ENCODE measurements at places on chromosomes 3 and 15.

- no peak for DNase-seq
Observed at GRCh38 chr3:11660242-11660641, 16.5 kb upstream of the VGLL4 start.

DNA sequence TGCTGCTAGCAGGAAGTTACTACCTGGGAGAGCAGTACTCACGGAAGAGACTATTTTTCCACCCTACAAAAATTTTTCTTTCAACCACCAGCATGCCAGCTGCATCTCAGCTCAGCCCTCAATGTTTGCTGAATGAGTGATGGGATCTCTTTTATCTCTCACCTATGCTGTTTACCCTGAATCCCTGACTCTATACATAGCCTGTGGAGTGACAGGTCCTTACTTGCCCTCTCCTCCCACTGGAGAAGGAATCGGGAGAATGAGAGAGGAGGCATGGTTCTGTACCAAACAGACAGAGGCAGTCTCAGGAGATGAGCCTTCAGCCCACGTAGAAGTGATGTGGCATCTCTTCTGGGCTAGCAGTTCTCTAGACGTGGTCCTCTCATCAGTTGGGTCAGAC is 6.7 kb upstream of the DGKG start:
- no peak for DNase-seq

DNA sequence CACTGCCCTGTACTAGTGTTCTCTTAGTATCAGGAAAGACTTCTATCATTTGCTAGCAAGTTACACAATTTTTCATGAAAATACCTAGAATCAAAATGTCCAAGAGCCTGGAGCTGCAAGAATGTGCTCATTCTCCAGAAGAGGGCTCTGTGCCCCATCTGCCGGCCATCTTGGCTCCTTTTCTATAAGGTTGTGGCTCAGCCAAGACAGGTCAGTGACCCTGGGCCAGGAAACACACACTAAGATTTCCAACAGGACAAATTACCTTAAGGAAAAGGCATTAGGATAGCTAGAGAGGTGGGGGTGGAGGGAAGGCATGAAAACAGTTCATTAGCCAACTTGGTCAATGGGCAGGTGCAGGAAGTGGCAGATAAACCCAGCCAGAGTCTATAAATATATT is 20.7 kb downstream of the TIMP4 start:
- DNase-seq, result no peak

DNA sequence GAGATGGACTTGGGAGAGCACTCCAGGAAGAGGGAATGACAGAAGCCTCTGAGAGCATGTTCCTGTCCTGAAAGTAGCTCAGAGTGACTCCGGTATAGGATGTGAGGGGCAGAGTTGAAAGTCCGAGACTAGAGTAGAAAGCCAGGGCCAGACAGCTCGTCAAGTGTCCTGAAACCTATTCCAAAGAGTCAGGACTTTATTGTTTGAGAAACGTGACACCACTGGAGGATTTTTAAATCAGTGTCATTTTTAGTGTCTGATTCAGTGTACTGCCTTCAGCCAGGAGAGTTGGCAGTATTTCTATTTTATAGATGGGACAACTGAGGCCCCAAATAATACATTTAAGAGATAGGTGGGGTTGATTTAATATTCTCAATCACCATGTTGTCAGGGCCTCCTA is 1.6 kb upstream of the RBMS3 start:
- no peak for DNase-seq

GRCh38 chr3:9229325-9229724 is 20.1 kb downstream of the SRGAP3 start:
- no peak for DNase-seq

DNA sequence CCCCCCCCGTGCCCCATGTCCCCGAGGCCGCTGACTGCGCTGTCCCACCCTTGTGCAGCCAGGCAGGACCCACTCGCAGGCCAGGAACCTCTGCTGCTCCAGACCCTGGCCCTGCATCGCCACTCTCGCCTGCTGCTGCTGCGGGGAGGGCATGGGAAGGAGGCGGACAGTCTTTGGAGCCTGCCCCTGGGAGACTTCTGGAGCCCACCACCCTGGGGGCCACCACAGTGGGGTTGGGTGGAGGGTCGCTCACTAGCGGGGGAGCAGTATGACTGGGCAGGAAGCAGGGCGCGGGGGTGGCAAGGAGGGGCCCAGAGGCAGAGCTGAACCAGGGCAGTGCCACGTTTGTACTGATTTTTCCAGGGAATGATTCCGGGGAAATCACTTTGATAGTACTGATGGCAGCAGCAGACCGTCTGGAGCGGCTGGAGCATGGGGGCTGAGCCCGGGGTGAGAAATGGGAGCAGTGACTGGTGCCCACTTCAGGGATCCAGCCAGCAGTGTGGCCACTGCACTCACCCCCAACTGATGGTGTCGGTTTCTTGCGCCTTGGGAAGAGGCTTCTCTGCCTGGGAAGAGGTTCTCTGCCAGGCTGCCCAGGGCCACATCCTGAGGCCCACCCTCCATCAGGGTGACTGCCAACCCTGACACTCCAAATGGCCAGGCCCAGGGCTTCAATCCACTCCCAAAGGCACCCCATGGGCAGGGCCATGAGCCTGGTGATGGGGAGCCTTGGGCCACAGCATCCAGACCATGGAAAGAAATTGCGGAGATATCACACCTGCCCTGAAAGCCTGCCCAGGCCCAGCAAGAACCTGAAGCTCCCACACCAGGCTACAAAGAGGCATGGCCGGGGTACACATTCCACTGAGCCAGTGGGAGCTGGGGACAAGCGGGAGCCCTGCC is 53.7 kb downstream of the LSAMP start:
- no peak for DNase-seq

DNA sequence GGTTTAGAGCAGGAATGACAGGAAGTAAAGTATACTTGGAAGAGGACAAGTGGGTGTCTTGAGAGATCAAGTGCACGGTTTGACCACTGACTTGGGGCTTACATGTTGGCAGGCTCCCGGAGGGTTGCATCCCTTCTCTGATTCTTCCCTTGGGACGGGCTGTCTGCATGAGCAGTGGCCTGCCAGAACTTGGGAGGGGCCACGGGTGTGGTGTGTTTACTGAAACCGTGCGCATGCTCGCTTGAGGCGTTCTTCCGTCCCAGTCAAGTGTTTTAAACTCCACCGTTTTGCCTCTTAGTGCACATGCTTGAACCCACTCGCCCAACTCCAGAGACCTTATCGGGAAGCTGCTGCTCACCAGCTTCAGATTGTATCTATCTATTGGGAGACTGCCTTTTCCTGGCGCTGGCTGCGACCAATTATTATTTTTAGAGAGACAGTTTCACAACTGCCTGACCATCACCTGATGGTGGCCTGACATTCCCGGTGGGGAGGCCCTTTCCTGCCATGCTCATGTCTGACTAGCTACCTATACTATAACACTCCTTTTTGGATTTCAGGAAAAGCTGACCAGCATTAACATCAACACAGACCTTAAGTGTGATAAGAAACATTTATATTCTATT is 14.9 kb upstream of the C3orf22 start:
- DNase-seq, result no peak

- DNase-seq, result no peak
Observed at GRCh38 chr15:36958606-36959005, 141.7 kb downstream of the MEIS2 start.

- DNase-seq, result no peak
Observed at GRCh38 chr3:55367384-55367783, 119.7 kb downstream of the WNT5A start.

DNA sequence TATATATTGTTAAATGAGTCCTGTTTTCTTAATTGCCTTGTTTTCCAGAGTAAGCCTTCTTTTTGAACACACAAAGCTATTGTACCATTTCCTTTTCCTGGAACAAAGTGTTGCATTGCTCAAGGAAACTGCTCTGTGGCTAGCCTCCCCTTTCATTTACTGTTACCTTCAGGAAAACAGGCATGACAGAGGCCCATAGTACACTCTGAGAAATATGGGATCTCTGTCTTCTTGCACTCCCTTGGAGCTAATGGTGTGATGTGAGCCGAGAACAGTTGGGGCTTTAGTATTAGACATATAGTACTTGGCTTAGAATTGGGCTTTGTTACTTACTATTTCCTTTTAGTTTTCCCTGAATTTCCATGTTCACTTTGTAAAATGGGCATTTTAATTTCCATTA is 193.7 kb downstream of the GHSR start:
- DNase-seq, result no peak

- peak; percentile 19 for DNase-seq
Observed at GRCh38 chr3:132255041-132255745, 62.0 kb upstream of the ACP3 start.

DNA sequence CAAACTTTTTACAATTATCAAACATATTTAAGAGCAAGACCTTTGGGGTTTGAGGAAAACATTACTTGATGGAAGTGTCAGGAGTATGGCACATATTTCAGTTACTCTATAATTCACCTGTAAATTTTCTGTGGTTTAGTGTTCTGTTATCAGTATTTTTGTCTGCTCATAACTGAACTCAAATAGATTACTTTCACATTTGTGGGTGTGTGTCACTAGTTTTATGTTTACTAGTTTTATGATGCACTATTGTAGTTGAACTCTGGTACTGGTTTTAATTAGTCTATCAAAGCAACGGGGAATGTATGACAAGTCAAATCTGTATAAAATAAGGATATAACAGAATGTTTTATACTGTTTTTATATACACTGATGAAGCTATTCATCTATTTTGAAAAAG is 27.2 kb downstream of the OXSM start:
- no peak for DNase-seq

DNA sequence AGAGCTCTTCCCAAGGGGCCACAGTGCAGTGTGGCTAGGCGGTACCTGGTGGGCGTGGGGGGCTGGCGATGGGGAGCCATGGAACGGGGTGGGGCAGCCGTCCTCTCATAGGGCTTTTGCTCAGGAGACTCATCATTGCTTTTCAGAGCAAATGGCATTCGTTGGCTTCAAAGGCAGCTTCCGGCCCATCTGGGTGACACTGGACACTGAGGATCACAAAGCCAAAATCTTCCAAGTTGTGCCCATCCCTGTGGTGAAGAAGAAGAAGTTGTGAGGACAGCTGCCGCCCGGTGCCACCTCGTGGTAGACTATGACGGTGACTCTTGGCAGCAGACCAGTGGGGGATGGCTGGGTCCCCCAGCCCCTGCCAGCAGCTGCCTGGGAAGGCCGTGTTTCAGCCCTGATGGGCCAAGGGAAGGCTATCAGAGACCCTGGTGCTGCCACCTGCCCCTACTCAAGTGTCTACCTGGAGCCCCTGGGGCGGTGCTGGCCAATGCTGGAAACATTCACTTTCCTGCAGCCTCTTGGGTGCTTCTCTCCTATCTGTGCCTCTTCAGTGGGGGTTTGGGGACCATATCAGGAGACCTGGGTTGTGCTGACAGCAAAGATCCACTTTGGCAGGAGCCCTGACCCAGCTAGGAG is 40.8 kb downstream of the MESD start:
- no peak for DNase-seq

All from head of caudate nucleus (tissue), 42 donors.